Right renal pelvis (tissue), 4 donors: ENCODE measurements at places on chromosomes 7 and 10.

GRCh38 chr7:44980393-44981034, 1.7 kb upstream of the MYO1G start:
- DNase-seq = no peak

GRCh38 chr7:4151926-4152549, 530.1 kb upstream of the FOXK1 start:
- no peak for DNase-seq

DNA sequence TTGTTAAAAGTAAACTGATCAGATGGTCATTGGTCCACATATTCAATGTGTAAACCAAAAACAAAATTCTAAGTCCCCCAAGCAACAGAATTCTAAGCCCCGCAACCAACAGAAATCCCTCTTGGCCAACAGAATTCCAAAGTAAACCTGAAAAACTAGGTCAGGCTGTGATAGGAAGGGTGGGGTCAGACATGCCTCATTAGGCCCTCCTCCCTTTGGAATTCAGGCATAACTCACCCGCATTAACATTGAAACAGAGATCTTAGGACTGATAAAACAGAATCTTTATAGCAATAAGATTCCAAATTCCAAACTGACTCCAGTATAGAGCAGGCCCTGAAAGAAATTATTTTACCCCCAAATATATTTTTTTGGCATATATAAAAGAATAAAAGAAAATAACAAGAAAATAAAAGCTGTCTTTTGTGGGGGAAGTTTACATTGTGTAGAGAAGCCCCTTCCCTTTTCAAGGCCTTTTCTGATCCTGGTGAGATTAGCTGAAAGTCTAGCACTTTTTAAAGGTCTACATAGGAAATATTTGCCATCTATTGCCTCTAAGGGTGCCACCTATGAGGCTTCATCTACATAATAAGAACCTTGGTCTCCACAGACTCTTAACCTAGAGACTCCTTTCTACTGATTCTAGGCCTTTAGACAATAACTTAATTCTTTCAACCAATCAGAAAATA, 30.5 kb downstream of the GNAT3 start:
- no peak for DNase-seq

- DNase-seq = no peak
Observed at GRCh38 chr10:15222511-15222910, 54.0 kb upstream of the NMT2 start.

- DNase-seq = no peak
Observed at GRCh38 chr10:119737823-119738222, 12.0 kb downstream of the INPP5F start.

DNA sequence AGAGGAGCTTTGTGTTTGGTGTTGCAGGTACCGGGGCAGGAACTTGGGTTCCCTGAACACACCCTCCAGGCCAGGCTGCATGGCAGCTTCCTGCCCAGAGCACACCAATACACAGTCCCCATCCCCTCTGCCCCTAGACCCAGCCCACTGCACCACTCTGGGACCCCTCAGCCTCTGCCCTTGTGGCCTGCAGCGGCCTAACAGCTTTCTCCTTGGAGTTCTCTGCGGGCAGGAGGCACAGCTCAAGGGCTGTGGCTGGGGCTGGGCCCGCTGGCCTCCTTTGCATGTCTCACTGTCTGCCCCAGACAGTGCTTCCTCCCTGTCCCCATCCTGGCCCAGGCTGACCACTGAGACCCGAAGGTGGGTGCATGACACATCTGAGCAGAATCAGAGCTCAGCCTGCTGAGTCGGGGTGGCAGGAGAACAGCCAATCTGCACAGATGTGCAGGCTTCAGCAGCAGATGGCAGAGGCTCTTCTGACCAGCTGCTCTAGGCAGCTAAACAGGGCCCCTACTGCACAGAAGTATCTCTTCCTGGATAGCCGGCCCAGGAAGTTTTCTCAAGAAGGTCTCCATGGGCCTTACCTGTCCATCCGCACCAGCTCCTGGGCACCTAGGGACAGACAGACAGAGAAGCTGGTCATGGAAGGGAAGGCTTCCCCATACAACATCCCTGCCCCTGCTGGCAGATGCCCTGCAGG, 20.8 kb downstream of the VSIR start:
- DNase-seq = no peak

DNA sequence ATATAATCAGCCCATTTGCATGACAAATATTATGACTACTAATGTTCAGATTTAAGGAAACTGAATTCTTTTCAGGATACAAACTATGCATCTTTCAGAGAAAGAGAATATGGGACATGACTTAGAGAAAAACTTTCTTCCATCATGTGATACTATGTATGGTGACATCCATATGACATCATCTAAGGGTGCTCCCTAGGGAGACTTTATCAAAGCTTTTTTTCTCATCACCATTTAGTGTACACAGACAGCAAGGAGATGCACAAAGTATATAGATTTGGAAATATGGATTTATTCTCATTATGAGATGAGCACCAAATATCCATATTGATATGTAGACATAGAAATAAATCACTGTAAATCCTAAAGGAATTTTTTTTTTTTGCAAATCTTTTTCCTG, 164.2 kb upstream of the YAE1 start:
- no peak for DNase-seq

- DNase-seq = peak; percentile 29
Observed at GRCh38 chr7:43905956-43906330, 453 bp downstream of the URGCP start.

DNA sequence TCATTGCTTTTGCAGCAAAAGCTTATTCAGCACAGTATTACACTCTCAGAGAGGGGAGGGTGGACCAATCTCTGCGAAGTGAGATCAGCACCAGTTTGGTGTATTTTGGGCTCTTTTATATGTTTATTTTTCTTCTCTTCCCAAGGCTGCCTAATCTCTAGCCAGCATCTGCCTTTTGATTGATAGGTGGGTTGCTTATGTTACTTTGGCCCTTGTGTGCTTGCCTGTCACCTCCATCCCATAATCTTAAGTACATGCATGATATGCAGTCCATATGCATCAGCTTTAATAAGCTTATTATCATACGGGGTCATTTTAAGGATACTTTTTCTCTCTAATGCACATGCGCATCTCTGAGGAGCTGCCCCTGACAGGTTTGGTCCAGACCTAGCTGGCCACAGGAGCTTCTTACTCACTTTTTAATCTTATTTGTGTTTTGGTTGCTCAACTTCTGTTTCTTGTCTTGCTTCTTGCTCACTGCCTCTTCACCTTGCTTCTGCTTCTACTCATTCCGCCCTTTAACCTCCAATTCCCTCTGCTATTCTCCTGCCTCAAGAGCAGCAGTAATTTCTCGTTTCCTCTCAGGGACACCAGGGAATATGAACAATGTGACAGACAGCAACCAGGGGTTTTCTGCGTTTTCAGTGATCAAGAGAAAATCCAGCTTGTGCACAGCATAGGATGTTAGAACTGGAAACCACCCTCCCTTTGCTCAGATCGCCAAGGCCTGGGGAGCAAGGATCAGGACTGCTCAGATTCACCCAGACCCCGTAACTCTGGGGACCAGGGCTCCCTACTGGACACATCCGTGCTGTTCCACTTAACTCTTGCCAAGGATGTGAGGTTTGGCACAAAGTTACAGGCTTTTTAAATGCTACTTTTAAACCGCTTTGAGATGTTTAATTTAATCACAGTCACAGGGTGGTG, 10.0 kb downstream of the RGR start:
- no peak for DNase-seq
